ENCODE measurements at places on chromosomes 6 and 20.

DNA sequence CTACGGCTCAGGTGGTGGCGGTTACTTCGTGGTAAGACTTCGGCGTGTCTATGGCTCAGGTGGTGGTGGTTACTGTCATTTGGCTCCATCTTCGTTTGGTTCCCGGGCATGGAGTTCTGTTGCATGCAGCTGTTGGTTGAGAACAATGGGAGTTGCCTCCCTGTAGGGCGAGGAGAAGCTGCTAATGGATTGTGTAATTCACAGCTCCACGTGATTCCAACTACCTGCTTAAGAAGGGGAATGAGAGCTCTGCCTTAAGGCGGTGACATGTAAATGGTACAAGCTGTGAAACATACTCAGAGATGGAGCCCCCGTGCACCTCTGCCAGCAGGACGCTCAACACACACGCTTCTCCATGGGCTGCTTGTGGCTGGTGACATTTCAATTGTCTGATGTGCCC, 12.4 kb upstream of the DACT2 start:
- DNase-seq = no peak

DNA sequence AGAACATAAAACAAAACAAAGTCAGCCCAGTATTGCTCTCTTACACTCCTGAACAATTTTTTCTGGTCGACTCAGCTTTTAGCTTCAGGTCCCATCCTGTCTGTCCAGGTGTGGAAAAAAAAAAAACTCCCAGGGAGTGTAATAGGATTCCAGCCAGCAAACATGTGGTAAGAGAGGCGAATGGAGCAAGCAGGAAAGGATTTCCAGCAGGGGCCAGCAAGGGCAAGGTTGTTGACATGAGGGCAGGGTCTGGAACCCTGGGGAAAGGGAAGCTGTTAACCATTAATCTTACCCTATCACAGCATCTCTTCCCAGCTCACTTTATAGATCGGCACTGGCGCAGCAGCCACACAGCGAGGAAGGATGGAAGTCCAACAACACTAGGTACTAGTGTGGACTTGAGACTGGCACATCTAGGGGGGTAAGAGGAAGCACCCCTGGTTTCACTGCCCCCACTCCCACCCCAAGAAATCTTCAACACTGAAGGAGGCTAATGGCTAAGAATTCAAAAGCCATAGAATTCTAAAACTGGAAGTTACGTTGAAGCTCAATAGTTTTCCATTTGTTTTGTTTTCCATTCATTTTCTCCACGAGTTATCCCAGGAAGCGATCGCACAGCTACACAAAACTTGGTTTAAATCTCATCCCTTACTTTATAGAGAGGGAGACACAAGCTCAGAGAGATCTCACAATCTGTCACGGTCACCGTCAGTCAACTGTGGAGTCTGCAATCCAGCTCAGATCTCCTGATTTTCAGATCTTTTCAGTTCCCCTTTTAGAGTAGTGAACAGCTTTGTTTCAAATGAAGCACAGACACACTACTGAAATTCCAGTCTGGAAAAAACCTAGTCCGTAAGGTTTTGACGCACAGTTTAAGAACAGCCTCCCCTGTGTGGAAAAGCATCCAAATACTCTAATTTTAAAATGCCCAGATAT, 53.3 kb downstream of the SLC22A23 start:
- DNase-seq = no peak

- no peak for DNase-seq
Observed at GRCh38 chr6:157773248-157773773, 49.7 kb upstream of the SNX9 start.

GRCh38 chr6:158314737-158315136, 2.5 kb downstream of the TULP4 start:
- no peak for DNase-seq

- DNase-seq = no peak
Observed at GRCh38 chr20:60553095-60553494, 594.9 kb downstream of the CDH26 start.

- DNase-seq = no peak
Observed at GRCh38 chr20:14845199-14846160, 508.1 kb upstream of the FLRT3 start.

GRCh38 chr6:118548136-118548535, at the start of gene PLN:
TSS of gene PLN (plus strand) at chr6:118548296. CDS start at chr6:118558922, 10,626 bp downstream.
- DNase-seq = no peak

DNA sequence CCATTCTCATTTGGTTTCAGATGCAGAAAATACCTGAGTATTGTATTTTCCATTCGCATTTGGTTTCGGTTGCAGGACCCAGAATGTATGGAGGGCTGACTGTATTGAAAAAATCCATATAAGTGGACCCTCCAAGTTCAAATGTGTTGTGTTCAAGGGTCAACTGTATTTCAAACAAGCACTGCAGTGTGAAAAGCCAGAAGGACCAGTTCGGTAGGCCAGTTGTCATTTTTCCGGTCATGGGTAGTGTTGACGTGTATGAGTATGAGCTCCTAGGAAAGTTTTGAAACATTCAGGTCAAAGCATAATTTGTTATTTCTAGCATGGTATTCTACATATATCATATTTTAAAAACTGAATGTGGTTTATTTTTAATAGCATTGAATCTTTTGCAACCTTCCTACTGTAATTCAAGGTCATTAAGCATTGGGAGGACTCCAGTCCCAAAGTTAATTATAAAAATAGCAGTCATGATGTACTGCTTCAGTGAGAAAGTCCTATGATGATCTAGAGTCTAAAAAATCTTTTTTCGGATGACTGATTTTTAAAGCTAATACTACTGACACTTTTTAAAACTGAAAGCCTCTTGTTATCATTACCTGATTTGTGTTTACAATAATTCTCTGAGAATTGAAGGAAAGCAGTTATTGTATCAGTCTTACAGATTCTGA, 18.9 kb downstream of the NHSL1 start:
- DNase-seq = no peak

- DNase-seq = no peak
Observed at GRCh38 chr20:58450254-58450653, 61.2 kb downstream of the VAPB start.

- no peak for DNase-seq
Observed at GRCh38 chr6:111806165-111806547, 67.1 kb downstream of the FYN start.

Data from NCI-H1436 (cell line).